ENCODE measurements at places on chromosomes 3 and 15.

- no peak for DNase-seq
Measured at GRCh38 chr3:113662824-113663223, 33.6 kb downstream of the USF3 start.

- DNase-seq: no peak
Measured at GRCh38 chr3:119305286-119305685, 11.1 kb downstream of the ARHGAP31 start.

GRCh38 chr3:3552761-3553160 lies 246.5 kb upstream of the LRRN1 start:
- no peak for DNase-seq

- no peak for DNase-seq
Measured at GRCh38 chr15:89178307-89178977, 42.9 kb downstream of the RLBP1 start.

GRCh38 chr3:178507507-178508442 lies 28.5 kb upstream of the KCNMB2 start:
- DNase-seq: no peak

DNA sequence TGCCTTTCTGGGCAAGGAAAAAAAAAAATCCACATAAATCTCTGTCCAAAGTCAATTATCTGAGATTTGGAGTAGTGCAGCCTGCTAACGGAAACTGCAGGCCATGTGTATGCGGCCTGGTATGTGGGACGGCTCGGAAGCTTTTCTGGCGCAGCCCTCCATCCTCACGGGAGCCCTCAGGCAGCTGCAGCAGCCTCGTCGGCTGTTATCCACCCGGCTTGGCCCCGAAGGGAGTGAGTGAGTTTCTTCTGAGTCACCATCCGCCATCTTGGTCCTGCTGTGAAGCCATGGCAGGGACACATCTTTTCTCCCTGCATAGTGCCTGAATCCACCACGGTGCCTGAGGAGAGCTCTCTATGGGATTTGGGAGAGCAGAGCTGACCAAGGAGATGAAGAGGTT lies 62.8 kb downstream of the POLR2M start:
- no peak for DNase-seq

- no peak for DNase-seq
Measured at GRCh38 chr15:38517312-38517975, 47.2 kb downstream of the RASGRP1 start.

- DNase-seq: no peak
Measured at GRCh38 chr3:179482857-179483256, 31.6 kb upstream of the GNB4 start.

GRCh38 chr3:61646851-61647525 lies 85.6 kb downstream of the PTPRG start:
- DNase-seq: no peak

DNA sequence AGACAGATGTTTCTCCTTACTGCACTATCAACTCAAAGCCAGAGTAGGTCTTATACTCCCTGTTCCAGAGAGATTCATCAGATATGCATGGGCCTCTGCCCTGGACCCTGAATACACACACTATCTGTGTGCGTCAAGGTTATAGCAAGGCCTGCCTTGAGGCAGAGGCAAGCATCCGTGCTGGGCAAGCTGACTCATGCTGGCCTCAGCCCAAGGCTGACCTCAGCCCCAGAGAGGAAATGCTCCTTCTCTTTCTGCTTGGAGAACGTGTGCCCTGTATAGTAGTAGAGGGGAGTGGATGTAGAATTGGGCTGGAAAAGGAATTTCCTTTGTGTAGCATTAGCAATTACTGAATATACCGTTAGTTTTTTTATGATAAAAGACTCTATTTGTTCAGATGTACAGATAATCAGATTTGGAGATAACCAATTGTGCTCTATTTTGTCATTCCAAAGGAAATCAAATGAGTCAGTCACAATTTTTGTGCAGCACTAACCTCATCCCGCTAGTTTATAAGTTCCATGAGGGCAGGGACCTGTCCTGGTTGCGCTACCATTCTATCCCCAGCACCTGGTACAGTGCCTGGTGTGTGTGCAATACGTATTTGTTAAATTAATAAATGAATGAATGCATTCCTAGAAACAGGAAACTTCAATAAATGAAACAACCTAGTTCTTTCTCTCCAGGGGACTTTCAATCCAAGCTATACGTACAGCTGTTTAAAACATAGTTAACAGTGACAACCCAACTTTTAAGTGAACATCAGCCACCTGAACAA lies 13.3 kb upstream of the PAQR9 start:
- peak; percentile 47 for DNase-seq

DNA sequence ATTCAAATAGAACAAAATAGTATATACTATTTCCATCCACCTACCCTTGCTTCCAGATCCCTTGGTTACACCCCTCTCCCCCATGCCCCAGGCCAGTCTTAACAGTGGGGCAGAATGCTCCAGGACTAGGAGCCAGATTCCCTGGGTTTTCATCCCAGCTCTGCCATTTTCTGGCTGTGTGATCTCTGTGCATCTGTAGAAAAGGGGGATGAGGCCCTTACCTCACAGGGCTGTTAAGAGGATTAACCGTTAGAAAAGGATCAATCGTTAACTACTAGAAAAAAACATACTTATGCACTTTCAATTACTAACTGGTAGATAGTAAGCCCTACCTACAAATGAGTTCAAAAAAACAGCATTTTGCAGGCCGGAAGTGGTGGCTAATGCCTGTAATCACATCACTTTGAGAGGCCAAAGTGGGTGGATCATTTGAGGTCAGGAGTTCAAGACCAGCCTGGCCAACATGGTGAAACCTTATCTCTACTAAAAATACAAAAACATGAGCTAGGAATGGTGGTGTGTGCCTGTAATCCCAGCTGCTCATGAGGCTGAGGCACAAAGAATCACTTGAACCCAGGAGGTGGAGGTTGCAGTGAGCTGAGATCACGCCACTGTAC lies 11.7 kb downstream of the EBLN2 start:
- DNase-seq: no peak

DNA sequence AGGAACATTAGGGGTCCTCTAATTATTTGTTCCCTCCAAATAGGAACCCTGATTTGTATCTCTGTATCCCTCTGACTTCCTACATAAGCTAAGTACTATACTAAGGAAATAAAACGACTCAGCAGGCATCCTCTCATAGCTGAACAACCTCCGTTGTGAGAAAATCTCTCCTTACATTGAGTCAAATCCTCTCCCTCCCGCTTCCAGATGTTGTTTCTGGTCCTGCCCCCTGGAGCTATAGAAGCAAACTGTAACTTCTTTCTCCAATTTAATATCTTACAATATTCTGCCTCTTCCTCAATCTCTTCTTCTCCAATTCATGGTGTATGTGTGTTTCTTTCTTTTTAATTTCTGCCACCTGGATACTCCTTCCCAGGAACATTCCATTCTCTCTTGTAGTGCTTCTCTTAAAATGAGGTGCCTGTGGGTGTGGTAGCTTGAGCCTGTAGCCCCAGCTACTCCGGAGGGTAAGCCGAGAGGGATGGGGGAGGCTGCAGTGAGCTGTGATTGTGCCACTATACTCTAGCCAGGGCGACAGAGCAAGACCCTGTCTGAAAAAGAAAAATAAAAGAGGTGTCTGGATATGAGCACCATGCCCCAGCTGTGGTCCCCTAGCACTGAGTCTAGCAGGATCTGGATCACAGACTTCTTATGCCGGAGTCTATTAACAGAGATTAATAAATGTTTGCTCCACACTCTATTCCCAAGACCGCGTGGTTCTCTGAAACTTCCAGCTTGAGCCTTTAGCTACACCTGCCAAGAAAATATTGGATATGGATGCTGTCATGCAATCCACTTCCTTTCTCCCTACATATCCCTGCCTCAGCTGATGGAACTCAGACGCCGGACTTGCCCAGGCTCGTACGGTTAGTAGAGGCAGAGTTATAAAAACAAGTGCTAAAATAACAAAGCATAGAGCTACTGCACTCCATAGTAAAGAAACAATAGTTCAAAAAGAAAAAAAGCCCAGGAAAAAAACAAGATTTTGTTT lies 42.9 kb upstream of the NEO1 start:
- no peak for DNase-seq

DNA sequence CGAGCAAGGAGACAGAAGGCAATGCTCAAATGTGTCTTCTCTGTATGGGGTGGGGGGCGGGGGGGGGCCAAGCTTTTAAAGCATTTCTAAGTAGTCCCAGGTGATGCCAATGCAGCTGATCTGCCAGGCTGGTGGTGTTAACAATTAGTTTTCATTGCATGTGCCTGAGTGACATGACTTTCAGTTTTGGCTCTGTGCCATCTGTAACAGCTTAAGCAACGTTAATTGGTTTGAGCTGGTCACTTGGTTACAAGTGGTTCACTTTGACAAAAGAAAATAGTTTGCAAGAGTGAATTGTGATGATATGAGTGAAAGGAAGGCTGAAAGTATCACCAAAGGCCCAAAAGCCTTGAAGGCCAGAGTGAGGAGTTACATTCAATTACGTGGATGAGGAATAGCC lies 26.4 kb upstream of the LRIG1 start:
- no peak for DNase-seq

DNA sequence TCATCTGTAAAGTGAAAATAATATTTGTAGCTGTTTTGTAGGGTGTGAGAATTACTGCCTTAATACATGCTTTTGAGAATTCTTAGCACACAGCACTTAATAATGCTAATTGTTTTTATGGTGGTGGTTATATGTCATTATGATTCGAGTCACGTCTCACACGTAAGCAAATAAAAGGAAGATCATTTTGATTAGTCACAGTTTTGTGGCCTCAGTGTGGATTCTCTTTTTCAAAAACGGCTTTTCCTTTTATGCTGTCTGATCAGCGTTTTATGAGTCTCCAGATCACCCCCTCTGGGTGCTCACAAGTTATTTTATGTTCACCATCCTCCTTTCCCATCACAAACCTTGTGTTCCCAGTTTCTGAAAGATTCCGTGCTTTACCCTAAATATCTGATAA lies 255.6 kb upstream of the CNTN4 start:
- no peak for DNase-seq

GRCh38 chr15:101504866-101505609 lies 15.5 kb upstream of the PCSK6 start:
- no peak for DNase-seq

DNA sequence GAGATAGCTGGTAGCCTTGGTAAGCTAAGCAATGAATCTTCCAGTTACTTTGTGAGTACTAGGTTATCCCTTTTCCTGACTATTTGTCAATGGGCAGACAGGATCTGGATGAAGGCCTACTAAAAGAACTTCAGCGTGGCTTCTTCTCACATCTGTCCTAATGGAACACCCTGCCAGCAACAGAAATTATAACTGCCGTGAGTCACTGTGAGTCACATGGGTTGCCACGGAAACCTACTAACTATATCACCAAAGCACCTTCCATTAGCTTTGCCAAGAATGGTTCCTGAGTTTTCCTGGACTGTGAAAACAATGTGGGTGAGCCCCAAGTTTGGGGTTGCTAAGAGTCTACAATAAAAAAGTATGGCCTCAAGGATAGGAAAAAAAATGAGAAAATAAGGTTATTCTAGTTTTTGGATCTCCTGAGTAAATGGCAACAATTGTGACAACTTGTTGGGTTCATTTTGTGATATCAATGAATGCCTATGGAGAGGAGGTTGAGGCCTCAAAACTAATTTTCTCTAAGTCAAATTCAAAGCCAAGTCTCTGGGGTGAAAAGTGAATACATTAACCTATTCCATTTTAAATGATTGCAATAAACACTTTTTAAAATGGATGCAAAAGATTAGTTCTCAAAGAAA lies 195.1 kb upstream of the ICE2 start:
- DNase-seq: no peak

GRCh38 chr3:195209847-195210265 lies 61.1 kb downstream of the XXYLT1 start:
- DNase-seq: no peak

GRCh38 chr15:52379395-52380106 lies 83.9 kb upstream of the MYO5C start:
- no peak for DNase-seq

DNA sequence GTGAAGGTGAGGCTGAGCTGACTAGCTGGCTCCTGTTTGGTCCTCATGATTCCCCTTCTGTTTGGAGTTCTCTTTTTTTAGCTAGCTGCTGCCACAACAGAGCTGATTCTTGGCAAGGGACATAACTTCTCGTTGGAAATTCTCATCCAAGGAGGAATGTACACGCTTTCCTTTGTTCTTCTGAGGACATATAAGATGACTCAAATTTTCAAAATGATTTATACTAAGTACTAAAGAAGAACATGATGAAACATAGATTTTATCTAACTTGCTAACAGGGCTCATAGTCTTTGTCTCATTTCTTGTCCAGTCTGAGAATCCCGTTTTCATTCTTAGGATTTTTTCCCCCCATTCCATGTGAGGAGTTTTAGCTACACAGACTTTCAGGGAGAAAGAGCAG lies 2.9 kb upstream of the TFG start:
- DNase-seq: no peak

GRCh38 chr3:120559242-120560061 lies 36.7 kb upstream of the NDUFB4 start:
- DNase-seq: peak; percentile 29

GRCh38 chr3:167184511-167184910 lies 195.6 kb downstream of the ZBBX start:
- no peak for DNase-seq

DNA sequence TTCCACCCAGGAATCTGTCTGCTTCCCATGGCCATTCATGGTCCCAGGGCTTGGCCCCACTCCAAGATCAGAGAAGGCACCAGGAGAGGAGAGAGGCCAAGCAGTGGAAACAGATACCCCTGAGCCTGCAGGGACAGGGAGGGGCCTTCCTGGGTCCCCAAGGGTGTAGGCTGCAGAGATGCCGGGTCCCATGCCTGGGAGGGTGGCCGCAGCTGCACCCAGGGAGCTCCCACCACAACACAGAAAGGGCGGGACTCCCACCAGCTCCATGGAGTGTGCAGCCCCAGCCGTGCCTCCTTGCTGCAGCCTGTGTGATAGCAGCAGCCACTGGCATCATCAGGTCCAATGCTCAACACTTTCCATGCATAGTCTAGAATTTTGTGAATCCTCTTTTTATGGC lies 331.5 kb downstream of the UACA start:
- no peak for DNase-seq

- DNase-seq: no peak
Measured at GRCh38 chr3:185927501-185928200, 10.2 kb downstream of the TRA2B start.

- DNase-seq: no peak
Measured at GRCh38 chr3:14849638-14850230, 31.0 kb downstream of the FGD5 start.

GRCh38 chr3:117483839-117484238 lies 774.3 kb downstream of the TUSC7 start:
- DNase-seq: no peak

Data from globus pallidus (tissue), 1 donor.